Neural cell (in vitro differentiated cells): ENCODE measurements at places on chromosomes 11 and 22. TPM values are rescaled to one million over a fixed set of nuclear protein-coding genes. Genes with fewer than 3 reads are reported as not detected.

Gene OR5W2
- not detected in 2 replicates for polyA plus RNA-seq

Gene ADAMTS15
- polyA plus RNA-seq, result 1.1 TPM in 2 replicates

Gene XBP1
- 14.7 and 19.0 TPM in 2 replicates for polyA plus RNA-seq

Gene SLC22A25
- polyA plus RNA-seq, result not detected in 2 replicates

Gene TEX12
- polyA plus RNA-seq, result 0.36 and 0.51 TPM in 2 replicates

Gene CCND1
- polyA plus RNA-seq, result 1.7 and 2.7 TPM in 2 replicates

Gene GLYATL2
- not detected in 2 replicates for polyA plus RNA-seq
